Pancreas (tissue), 10 donors: ENCODE measurements at places on chromosomes 4 and X. TPM values are rescaled to one million over a fixed set of nuclear protein-coding genes. Genes with fewer than 3 reads are reported as not detected.

PARM1 gene
- 8.3 TPM for polyA plus RNA-seq

PDCL2 gene
- polyA plus RNA-seq: not detected

GRCh38 chrX:154515090-154515965 lies 704 bp downstream of the FAM3A start:
- H3K4me1 ChIP-seq: no peaks in the 10 kb centered on the region
- peak overlapping the region; percentile 44 for H3K4me3 ChIP-seq
- peak; percentile 48 for DNase-seq
- no peaks in the 10 kb centered on the region for H3K36me3 ChIP-seq
- H3K27ac ChIP-seq: peak overlapping the region; percentile 84

EGF gene
- 12.8 TPM for polyA plus RNA-seq

GRCh38 chr4:154507156-154507555 lies 15.6 kb upstream of the DCHS2 start:
- no peaks in the 10 kb centered on the region for H3K36me3 ChIP-seq
- no peak overlapping the region for H3K4me3 ChIP-seq
- H3K27me3 ChIP-seq: no peaks in the 10 kb centered on the region
- no peak for DNase-seq
- H3K27ac ChIP-seq: no peak overlapping the region
- H3K4me1 ChIP-seq: no peaks in the 10 kb centered on the region

- DNase-seq: no peak
- H3K36me3 ChIP-seq: no peaks in the 10 kb centered on the region
- no peaks in the 10 kb centered on the region for H3K4me1 ChIP-seq
These were observed 4.3 kb downstream of the SLC9A7 start for GRCh38 chrX:46754586-46755061.

DNA sequence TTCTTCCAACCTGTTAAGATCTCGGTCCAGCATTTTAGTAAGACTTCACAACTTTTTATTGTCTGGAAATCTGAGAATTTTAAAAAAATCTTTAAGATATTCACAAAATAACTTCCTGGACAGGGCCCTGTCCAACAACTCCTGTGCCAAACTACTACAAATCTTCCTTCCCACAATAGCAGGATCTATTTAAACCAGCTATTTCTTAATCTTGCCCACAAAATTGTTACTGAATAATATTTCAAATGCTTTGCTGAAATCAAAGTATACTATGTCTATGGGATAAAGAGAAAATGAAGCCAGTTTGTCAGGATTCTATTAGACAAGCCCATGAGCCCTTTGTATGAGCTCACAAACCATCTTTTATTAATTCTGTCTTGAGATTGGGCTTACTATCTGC lies 104.1 kb upstream of the DDIT4L start:
- H3K27ac ChIP-seq: no peak overlapping the region
- no peaks in the 10 kb centered on the region for H3K4me1 ChIP-seq
- H3K4me3 ChIP-seq: no peak overlapping the region
- no peaks in the 10 kb centered on the region for H3K27me3 ChIP-seq
- H3K36me3 ChIP-seq: no peaks in the 10 kb centered on the region

RAI2 gene
- 14.7 TPM for polyA plus RNA-seq

DNA sequence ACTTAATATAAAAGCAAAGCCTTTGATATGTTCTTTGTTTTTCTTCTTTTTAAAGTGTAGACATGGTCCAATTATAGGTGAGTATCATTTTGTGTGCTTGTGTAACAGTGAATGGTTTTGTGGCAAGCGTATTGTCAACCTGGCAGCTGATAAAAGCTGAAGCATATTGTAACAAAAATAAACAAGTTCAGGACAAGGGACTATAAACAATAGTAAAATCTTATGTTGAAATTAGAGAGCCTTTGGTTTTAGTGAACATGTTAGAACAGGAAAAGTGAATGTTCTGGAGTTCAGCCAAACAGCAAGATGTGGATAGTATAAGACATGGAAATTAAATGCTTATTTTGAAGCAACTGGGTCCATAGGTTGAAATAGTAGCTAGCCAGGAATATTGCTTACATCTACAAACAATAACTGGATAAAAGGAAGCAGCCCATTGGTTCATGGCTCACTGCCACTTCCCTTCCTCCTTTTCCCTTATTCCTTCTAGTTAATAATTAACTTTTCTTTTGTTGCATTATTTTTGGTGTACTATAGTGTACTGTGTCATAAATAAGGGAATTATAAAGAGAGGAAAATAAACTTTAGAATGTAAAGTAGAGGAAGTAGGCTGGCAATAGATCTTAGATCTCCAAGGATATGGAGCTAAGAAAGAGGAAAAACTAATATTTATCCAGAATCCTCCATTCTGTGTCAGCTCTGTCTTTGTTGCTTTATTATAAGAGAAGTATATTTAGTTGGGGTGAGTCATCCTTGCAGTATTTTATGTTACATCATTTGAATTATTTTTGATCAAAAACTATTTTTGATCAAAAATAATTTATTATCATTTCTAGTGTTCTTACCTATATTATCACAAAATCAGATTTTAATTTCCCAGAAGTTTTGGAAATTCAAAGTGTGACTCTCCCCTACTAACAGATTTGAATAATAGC lies 65.6 kb downstream of the MRPL1 start:
- peaks cover 4% of the 10 kb centered on the region for H3K36me3 ChIP-seq
- DNase-seq: no peak
- H3K27ac ChIP-seq: no peak overlapping the region
- H3K4me3 ChIP-seq: no peak overlapping the region
- peaks cover 9% of the 10 kb centered on the region for H3K4me1 ChIP-seq

GRCh38 chr4:80263541-80264351 lies 2.7 kb upstream of the FGF5 start:
- no peak for DNase-seq
- no peak overlapping the region for H3K4me3 ChIP-seq
- no peaks in the 10 kb centered on the region for H3K4me1 ChIP-seq
- H3K27ac ChIP-seq: no peak overlapping the region
- H3K36me3 ChIP-seq: no peaks in the 10 kb centered on the region

DNA sequence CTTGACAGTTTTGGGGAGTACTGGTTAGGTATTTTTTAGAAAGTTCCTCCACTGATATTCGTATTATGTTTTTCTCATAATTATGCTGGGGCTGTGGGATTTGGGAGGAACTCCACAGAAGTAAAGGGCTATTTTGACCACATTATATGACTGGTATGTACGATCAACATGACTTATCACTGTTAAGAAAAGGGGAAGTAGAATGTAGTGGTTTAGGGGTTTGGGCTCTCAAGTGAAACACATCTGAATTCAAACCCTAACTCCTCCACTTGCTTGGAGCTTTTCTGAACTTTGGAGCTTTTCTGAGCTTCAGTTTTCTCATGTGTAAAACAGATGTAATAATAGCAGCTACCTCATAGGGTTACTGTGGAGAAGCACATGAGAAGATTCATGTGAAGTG lies 96.4 kb upstream of the C1GALT1C1 start:
- no peaks in the 10 kb centered on the region for H3K27me3 ChIP-seq
- H3K4me1 ChIP-seq: no peaks in the 10 kb centered on the region
- no peak overlapping the region for H3K27ac ChIP-seq

DNA sequence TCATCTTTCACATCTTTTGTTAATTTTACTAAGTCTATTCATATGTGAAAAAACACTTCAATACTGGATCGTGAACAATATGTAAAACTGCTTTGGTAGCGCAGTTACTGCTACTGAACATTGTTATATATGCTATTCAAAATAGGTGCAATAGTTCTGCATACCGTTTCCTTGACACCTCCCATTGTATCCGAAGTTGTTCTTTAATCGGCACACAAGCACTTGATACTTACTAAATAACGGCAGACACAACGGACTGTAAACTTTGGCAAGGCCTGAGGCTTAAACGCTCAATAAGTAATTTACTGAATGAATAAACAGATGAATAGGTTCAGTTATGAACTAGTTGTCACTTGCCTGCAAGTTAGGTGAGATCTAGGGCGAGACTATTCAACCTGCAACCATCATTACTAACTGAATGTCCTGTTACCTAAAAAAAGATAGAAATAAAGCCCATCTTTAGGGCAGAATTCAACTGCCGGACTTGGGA lies 620 bp downstream of the ANAPC10 start:
- peak overlapping the region; percentile 79 for H3K4me3 ChIP-seq
- peak overlapping the region; percentile 95 for H3K27ac ChIP-seq
- no peaks in the 10 kb centered on the region for H3K36me3 ChIP-seq
- DNase-seq: no peak

DNA sequence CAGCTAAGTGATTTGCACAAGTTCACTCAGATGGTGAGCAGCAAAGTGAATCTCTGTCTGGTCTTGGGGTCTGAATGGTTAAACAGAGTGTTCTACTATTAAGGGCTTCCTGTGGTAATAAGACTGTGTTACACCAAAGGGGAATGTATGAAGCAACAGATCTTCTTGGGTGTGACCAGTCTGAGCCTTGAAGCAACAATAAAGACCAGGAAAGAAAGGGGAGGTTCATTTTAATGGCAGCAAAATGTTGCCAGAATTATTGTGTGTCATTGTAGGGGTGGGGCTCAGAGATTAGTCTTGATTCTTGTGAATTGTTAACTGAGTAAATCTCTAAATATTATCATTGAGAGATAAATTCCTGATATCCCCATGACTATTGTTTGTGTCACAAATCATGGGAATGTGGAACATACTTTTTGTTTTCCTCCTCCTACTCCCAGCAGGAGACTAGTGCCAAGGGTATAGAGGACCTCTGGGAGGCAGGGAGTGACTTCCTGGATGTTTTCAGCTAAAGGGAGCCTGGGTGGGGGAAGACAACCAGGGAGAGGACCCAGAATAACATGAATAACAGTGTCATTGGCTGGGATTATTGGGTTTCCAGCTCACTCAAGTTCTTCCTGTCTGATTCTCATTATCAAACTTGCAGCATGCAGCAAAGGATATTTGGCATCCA lies 141.4 kb upstream of the PAK3 start:
- no peaks in the 10 kb centered on the region for H3K36me3 ChIP-seq
- no peaks in the 10 kb centered on the region for H3K4me1 ChIP-seq
- H3K4me3 ChIP-seq: no peak overlapping the region
- H3K27me3 ChIP-seq: no peaks in the 10 kb centered on the region
- no peak for DNase-seq

- H3K27me3 ChIP-seq: no peaks in the 10 kb centered on the region
- H3K36me3 ChIP-seq: peaks cover 4% of the 10 kb centered on the region
- no peaks in the 10 kb centered on the region for H3K4me1 ChIP-seq
- no peak for DNase-seq
These were observed 27.7 kb downstream of the RGS12 start for GRCh38 chr4:3320361-3321023.

- DNase-seq: no peak
- no peak overlapping the region for H3K4me3 ChIP-seq
- H3K4me1 ChIP-seq: no peaks in the 10 kb centered on the region
- no peak overlapping the region for H3K27ac ChIP-seq
- H3K36me3 ChIP-seq: no peaks in the 10 kb centered on the region
These were observed 182.7 kb downstream of the KIT start for GRCh38 chr4:54840430-54840829.
